ENCODE measurements at places on chromosomes 6 and 20.

DNA sequence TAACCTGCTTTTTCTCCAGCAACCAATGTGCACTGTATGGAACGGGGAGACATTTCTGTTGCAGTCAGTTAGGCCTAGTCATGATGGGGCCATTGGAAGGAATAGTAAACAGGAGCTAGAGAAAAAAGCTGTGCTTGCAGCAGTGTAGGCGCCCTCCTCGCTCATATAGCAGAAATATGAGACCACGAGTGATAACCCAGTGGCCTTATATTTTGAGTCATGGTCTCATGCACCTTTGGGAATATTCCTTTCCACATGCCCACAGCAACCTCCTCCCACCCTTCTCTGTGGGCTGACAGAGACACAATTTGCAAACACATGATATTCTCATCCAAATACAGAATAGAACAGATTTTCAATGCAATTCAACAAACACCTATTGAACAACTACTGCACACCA lies 248.9 kb upstream of the CITED2 start:
- DNase-seq = no peak

GRCh38 chr20:61873651-61874420 lies 191.8 kb downstream of the TAF4 start:
- DNase-seq = no peak

DNA sequence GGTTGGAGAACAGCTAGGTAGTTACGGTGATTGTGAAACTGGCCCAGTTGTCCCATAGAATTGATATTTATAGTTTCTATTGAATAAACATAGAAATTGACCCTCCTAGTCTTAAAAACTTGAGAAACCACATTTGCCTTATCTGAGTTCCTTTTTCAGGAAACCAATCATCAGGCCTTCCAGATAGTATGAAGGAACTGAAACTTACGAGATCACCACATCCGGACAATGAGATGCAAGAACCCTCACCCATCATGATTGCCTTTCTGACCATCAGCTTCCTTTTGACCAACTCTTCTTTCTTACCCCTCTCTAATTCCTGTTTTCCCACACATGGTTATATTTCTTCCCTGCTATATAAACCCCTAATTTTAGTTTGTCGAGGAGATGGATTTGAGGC lies 21.8 kb downstream of the SLC35F1 start:
- no peak for DNase-seq

DNA sequence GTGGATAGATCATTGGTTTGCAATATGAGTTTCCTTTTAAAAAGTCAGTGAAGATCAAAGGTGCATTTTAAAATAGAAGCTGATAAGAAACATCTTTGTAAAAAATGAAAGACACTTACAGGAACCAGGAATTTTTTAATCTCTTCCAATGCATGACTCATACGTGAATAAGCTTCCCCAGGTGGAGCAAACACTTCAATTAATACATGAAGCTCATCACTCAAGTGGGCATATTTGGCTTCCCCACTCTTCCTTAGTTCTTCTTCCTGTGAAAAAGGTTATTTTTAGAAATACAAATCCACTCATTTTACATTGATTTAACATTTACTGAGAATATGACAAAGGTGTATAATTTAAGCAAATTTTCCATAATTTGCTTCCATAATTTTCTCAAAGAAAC lies 308.1 kb downstream of the KHDRBS2 start:
- no peak for DNase-seq

DNA sequence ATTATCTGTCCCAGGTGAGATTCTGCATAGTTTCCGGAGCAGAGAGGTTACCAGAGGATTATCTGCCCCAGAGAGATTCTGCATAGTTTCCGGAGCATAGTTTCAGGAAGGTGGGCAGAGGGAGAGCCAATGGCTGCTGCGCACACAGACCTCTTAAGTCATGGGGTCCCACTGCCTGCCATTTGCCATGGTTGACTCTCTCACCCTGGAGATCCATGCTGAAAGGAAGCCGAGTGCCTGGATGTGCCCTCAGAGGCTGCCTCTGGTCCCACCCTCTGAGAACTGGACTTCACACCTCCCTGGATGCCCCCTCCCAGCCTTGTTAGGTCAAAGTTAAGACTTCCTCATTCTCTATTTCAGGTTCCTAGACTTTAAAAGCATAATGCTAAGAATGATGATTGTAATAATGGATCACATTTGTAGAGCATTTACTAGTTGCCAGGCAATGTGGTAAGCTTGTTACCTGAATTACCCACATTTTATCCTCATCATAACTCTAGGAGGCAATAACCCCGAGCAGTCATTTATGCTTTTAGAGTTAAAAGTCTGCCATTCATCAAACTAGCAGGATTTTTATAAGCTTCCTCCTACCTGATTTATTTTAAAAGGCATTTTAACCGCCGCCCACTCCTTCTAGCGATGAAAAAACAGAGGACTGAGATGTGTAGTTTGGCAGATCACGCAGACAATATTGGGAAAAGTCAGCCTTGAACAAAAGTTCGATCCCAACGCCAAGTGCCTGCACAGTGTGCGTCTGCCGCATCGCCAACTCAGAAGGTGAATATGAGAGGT lies 11.9 kb downstream of the SERPINB9 start:
- DNase-seq = no peak

GRCh38 chr6:2020909-2021308 lies 224.5 kb downstream of the GMDS start:
- peak; percentile 22 for DNase-seq

DNA sequence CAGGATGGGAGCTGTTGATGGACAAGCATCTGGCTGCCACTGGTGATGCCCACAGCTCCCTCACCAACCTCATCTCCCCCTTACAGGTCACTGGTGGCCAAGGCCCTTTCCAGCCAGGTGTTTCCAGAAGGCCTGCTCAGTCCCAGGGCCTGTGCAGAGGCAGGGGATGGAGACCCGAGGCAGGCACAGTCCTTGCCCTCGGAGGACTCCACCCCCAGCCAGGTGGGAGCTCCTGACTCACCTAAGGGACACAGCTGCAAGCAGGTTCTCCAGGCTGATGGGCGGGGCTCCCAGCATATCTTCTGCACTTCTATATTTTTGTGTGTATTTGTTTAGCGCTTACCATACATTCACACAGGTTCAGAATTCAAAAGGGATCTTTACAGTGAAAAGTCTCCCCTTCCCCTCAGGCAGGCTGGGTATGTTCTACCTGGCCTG lies 17.4 kb downstream of the PRPH2 start:
- no peak for DNase-seq

DNA sequence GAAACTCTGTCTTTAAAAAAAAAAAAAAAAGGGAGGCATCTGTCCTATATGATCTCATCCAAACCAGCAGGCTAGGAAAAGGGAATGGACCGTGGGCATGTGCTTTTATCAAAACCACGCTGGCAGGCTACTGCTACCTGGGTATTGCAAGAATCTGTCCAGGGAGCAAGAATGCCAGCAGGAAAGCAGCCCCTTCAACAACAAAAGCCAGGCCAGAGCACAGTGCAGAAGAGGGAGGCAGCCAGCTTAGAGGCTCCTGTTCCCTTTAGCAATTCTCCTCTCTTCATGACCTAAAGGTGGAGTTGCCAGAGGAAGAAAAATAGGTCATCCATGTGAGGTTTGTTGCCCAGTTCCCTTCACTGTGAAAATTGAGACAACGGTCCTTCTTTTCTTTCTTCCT lies 18.2 kb downstream of the TBC1D20 start:
- DNase-seq = peak; percentile 62

- DNase-seq = no peak
Observed at GRCh38 chr20:4152696-4153235, 137.4 kb upstream of the RNF24 start.

DNA sequence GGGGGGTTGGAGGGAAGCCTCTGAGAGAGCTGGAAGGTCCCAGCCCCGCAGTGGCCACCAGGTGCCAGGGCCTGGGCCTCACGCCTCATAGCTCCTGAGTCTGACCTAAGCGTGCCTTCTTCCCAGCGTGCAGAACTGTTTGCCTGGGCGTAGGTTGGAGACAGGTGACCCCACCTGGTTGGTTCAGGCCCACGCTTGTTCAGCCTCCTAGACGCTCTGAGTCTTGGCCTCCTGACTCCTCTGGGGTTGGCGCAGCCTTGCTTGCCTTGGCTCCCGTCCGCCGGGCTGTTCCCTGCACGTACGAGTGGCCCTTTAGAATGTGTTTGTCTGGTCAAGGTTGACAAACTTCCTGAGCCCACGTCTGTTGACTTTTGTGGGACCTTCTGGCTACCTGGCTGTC lies 70.8 kb downstream of the EYA2 start:
- DNase-seq = no peak

DNA sequence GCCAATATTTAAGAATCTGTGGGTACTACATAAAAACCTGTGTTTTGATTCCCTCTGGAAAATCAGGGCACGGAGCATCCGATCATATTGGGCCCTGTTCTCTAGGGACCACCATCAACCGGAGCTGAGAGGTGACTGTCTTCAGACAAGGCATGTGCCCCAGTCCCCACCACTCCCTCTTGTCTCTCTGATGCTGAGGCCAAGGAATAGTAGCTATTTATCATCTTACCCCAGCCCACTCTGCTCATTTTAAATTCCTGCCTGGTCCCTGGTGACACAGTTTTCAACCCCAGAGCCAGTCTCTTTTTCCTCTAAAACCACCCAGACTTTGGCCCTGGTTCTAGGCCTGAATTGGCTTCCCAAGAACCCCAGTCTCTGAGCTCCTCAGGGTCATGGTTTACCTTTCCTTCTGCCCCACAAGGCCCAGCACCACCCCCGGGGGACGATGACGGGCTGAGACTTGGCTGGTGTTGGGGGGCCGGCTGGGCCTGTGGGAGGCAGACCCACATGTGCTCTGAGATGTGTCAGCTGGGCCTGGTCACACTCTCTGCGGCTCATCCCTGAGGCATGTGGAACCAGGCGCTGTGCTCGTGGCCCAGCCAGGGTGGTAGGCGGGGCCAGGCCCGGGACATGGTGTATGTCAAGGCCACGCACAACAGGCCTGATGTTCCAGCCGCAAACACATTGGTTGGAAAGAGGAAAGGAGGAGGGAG lies 114.4 kb downstream of the CEBPB start:
- peak; percentile 49 for DNase-seq

- DNase-seq = no peak
Observed at GRCh38 chr6:25756382-25757363, 2.1 kb downstream of the SLC17A4 start.

DNA sequence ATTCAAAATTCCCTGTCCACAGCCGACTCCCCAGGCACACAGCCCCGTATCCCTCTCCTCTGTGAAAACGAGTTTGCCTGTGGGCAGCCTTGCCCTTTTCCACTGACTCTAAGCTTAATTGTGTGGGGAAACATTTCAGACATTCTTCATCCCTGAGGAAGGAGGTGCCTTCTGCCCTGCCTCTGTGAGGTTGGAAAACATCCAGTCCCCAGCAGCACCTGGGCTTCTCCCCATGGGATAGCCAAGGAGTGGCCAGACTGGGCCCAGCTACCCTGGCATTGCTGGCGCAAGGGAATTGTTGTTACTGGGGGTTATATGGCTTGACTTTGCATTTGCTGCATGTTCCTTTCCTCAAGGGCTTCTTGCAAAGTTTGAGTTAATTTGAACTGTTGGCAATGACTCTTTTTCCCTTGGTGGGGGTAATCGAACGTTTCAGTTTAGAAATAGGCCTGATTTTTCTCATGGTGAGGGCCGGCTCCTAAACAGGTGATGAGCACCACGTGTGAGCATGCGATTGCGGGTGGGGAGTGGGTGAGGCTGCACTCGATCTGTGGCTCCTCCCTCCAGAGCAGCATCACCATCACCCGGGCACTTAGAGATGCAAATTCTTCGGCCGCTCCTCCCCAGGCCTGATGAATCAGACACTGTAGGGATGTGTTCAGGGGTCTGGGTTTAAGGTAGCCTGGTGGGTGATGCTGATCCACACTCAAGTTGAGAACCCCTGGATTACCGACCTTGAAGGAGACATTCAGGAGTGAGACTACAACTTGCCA lies 29.9 kb downstream of the GABRR2 start:
- DNase-seq = peak; percentile 59

DNA sequence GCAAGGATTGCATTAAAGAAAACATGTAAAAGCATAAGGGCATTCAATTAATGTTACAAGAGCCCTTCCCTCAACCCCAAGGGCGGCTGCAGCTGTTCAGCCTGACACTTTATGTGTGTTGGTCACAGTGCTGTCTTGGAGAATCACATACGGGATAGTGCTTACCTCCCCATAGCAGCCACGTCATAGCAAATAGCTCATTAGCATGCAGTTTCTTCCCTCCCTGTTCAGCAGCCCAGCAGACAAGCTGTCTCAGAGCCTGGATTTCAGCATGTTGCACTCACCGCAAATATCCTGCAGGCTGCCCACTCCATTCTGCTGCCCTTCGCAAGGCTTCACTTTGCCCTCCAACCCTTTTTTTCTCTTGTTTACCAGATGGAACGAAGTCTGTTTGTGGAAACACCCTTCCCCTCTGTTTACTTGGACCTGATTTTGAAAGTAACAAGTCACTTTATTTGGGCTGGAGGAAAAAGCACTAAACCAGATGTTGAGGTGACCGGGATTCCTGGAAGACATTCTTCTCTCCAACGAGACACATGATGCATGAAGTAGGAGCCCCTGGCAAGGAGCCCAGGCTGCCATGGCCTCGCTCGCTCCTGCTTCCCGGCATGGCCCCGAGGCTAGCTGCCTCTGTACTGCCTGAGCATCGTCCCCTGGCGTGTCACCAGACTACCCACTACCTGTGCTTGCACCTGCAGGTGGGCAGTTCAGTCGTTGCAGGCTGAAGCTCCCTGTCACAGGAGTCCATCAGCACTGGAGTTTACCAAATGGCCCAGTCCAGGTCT lies 151.6 kb upstream of the GMDS start:
- peak; percentile 72 for DNase-seq

DNA sequence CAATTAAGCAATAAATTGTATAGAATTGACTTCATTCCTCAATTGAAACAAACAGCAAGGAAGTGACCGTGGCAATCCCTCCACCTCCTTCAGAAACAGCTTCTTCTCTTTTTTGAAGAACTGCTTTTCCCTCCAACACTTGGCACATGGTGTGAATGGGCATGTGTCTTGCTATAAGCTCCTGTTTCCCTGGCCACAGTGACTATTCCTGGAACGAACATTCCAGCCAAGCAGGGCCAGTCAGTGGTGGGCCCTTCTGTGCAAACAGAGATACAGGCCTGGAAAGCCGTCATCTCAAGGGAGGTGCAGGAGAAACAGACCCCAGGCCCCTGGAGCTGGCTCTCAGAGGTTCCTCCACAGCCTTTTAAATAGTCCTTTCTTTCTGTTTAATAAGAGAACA lies 6.9 kb downstream of the TXNDC5 start:
- no peak for DNase-seq

- DNase-seq = no peak
Observed at GRCh38 chr6:137315081-137315480, 95.9 kb upstream of the IFNGR1 start.

GRCh38 chr6:4358414-4359107 lies 223.2 kb upstream of the ECI2 start:
- DNase-seq = peak; percentile 99
